ENCODE measurements at places on chromosomes 2 and 18.

DNA sequence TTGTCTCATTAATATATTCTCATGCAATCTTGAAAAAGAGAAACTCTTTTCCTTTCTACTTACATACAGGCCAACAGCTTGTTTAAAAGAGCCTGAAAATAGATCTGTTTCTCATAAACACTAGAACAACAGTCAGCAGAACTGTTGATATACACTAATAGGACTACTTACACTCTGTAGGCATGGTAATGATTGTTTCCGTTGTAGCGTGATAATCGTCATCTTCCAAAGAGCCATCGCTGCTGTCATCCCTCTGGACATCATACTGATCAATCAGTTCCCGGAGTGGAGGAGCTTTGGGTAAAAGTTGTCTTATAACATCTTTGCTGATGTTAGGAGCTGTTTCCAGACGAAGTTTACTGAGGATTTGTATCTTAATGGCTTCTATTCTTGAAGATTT lies 476 bp downstream of the MSTN start:
- no peak for DNase-seq

DNA sequence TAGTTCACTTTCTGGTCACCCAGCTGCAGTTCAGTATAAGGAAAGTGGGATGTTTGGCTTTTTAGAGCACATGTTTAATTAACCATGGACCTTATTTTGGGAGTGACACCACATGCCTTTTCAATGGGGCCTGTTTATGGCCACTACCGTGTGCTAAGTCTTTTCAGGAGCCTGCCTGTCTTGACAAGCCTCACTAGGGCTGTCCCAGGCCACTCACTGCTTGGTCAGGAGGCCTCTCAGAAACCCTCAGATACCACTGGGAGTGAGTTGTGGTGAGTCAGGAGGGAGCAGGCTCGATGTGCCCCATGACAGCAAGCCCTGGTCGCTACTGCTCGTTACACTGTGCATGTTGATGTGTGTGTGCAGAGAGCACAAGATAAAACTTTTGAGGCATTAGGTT lies 123.0 kb downstream of the MAP4K4 start:
- no peak for DNase-seq

- no peak for DNase-seq
Observed at GRCh38 chr2:121094845-121095244, 190.2 kb downstream of the TFCP2L1 start.

DNA sequence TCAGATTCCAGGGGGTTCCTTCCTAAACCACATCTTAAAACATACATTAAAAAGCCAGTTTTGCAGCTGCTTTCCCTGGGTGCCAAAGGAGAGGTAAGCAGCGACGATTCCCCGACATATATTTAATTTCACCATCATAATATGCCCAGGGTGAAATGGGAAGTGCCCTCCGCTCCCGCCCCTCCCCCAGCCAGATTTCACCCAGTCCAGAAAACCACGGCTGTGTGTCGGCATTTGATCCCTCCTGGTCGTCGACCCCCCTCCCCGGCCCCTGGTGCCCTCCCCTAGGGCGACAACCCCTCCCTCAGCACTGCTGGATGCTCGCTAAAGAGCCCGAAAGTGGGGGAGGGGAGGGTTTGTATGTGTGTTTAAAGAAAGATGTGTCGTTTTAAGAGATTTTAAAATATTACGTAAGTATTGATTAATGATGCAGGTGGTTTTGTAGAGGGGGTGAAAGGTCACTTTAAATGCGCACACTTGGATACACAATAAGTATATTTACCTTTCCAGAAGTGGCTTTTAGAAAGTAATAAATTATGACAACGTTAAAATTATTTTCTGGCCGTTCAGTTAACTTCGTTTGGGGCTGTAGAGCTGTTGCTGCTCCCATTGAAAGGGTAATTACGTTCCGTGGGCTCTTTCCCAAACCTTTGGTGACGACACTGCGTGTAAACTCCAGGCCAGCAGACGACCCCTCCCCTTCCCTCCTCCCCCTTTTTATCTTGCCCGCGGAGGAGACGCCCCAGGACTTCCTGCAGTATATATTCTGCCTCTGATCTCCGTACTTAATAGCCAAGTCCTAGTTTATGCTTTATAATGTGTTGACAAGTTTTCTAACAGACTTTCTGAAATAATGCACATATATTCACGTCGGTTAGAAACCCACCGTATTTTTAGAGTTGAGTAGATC lies 3.4 kb upstream of the BCL11A start:
- DNase-seq = no peak

DNA sequence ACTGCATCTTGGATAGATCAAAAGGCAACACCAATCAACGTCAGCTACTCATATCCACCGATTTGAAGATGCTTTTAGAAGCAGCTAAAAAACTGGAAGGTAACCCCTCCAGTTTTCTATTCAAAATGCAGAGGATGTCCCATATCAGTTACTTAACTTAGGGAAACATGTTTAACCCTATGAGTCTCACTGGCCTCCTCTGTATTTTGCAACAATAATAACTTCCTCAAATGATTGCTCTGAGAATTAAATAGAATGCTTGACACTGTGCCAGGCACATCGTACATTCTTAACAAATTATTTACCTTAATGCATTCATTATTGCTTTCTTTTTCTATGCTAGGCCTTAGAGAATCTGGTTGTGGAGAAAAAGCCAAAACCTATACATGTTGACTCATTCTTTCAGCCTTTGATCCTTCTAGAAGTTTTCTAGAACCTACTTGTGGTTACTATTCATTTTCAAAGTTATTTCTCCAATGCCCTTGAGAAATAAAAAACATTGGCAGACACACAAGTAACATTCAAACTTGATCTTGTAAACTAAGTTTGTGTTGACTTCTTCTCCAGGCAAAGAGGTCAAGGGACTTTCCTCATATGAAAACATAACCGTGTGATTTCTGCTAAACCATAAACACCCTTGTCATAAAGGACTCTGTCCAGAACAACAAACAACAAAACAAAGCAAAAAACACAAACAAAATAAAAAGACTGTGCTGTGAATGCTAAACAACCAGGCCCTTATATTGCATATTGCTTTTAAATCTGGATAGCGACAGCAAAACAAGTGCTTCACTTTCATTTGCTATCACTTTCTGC lies 4.6 kb downstream of the DOCK10 start:
- no peak for DNase-seq

All from activated CD4-positive, alpha-beta T cell treated with anti-CD3 and anti-CD28 coated beads for 24 hours (primary cell).